Choroid plexus epithelial cell (primary cell): ENCODE measurements at places on chromosomes 1 and 21.

GRCh38 chr1:174217787-174218574, 58.7 kb downstream of the RABGAP1L start:
- DNase-seq, result peak; percentile 72

DNA sequence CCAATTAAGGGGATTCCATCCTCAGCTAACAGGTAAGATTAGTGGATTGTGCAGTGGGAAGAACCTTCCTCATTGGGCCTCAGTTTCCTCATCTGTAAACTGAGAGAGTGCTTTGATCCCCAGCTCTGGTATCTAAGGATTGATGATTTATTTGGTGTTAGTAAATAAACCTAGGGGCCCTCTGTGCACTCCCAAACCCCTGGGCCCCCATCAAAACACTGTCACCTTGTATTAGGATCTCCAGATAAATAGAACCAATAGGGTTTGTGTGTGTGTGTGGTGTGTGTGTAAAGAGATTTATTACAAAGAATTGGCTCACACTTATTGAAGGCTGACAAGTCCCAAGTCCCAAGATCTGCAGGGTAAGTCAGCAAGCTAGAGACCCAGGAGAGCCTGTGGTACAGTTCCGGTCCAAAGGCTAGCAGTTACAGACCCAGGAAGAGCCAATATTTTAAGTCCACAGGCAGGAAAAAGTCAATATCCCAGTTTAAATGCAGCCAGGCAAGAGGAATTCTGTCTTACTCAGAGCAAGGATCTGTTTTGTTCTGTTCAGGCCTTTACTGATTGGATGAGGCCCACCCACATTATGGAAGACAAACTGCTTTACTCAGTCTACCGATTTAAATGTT, 11.0 kb upstream of the ELK4 start:
- DNase-seq, result no peak

DNA sequence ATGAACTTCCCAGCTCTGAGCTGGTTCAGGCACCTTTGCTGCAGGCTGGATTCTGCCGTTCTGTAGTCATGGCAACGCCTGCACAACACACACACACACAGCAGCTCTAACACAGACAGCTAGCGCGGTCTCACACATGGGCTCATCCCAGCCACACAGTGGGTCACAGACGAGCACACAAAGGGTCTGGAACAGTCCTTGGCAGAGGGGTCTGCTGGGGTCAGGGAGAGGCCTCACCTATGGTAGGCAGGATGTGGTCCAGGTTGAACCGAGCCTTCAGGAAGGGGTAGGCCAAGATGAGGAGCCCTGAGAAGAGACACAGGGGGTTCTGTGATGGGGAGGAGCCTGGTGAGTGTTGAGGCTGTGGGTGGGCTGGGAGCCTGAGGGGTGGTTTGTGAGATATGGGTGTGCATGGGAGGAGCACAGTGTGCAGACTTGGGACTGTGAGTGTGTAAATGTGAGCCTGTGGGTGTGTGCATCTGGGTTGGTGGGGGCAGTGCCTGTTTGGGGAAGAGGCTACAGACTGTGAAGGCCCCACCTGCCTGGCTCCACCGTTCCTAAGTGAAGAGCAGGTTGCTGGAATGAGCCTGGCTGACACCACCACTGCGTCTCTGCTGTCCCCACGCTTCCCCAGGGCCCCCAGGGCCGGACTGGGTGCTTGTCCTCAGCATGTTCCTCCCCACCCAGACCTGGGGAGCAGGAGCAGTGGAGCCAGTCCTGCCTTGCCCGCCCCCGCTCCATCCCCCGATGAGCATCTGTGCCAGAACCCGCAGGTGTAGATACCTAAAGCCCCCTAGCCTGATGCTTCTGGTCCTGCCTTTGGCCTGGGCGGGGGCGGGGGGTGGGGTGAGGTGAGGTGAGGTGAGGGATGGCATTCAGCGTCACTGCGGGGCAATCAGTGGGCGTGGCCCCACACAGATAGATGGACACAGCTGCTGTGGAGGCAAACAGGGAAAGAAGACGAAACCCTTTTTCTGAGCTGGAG, 1.5 kb downstream of the KNCN start:
- DNase-seq, result peak; percentile 79

GRCh38 chr1:65360648-65361047, 51.3 kb downstream of the DNAJC6 start:
- DNase-seq, result no peak
